Activated CD4-positive, alpha-beta T cell treated with anti-CD3 and anti-CD28 coated beads for 36 hours (primary cell): ENCODE measurements at places on chromosomes 5 and 9. TPM values are rescaled to one million over a fixed set of nuclear protein-coding genes. Genes with fewer than 3 reads are reported as not detected.

ZFP37 gene
- 1.5 TPM for total RNA-seq

CAVIN4 gene
- total RNA-seq: 0.16 TPM

IL33 gene
- total RNA-seq: not detected

- no peak for DNase-seq
- no peak overlapping the region for H3K27ac ChIP-seq
- H3K4me3 ChIP-seq: no peak overlapping the region
- no peaks in the 10 kb centered on the region for H3K36me3 ChIP-seq
Measured at GRCh38 chr5:14222206-14222605, 79.1 kb downstream of the TRIO start.

- peak overlapping the region; percentile 85 for H3K27ac ChIP-seq
- peaks cover 61% of the 10 kb centered on the region for H3K4me1 ChIP-seq
- DNase-seq: no peak
Measured at GRCh38 chr5:95809414-95809960, 13.0 kb downstream of the GLRX start.

DNA sequence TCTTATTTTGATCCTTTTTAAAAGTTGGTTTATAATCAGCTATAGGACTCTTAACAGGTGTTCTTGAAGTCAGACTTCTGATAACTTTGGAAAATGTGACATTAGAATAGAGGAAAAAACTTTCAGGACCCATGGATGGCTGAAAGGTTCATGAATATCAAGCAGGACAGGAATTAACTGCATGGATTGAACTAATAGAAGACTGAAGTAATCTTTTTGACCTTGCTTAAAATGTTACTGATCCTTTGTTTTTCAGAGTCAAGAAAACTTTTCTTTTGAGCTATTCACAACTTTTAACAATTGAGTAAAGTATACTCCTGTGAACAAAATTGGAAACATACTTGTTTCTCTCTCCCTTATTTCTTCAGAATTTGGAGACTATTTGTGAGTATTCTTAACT is 79.2 kb downstream of the PLK2 start:
- H3K27ac ChIP-seq: no peak overlapping the region
- H3K4me3 ChIP-seq: no peak overlapping the region
- no peak for DNase-seq
- H3K27me3 ChIP-seq: peaks cover 7% of the 10 kb centered on the region
- H3K36me3 ChIP-seq: no peaks in the 10 kb centered on the region

- H3K36me3 ChIP-seq: no peaks in the 10 kb centered on the region
- H3K27ac ChIP-seq: no peak overlapping the region
- no peaks in the 10 kb centered on the region for H3K27me3 ChIP-seq
- H3K4me1 ChIP-seq: no peaks in the 10 kb centered on the region
- no peak overlapping the region for H3K4me3 ChIP-seq
Measured at GRCh38 chr9:27339661-27340284, 42.8 kb upstream of the EQTN start.

DNA sequence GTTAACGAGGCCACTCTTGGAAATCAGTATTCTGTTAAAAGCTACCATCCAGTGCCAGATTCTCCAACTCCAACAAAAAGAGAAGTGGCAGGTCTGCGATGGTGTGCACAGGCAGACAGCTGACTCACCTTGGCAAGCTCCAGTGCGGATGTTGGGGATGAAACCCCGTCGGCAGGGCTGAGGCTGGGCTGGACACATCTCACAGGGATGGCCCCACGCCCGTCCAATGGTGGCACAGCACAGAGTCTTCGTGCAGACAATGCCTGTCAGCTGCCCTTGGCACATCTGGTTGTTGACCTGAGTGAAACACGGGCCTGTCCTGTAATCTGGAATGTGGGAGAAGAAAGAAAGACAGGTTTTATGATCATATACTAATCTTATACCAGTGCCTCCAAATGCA is 73.4 kb downstream of the FBN2 start:
- H3K4me1 ChIP-seq: no peaks in the 10 kb centered on the region
- no peaks in the 10 kb centered on the region for H3K36me3 ChIP-seq
- H3K27ac ChIP-seq: no peak overlapping the region
- H3K4me3 ChIP-seq: no peak overlapping the region
- H3K27me3 ChIP-seq: no peaks in the 10 kb centered on the region

- no peaks in the 10 kb centered on the region for H3K27me3 ChIP-seq
- H3K4me1 ChIP-seq: peaks cover 36% of the 10 kb centered on the region
- H3K36me3 ChIP-seq: peaks cover 62% of the 10 kb centered on the region
Measured at GRCh38 chr5:179769796-179770195, 24.0 kb upstream of the LTC4S start.
